Brain microvascular endothelial cell (primary cell): ENCODE measurements at places on chromosomes 12 and 14.

GRCh38 chr14:87042354-87042753 lies 950.6 kb downstream of the GALC start:
- no peak for DNase-seq

DNA sequence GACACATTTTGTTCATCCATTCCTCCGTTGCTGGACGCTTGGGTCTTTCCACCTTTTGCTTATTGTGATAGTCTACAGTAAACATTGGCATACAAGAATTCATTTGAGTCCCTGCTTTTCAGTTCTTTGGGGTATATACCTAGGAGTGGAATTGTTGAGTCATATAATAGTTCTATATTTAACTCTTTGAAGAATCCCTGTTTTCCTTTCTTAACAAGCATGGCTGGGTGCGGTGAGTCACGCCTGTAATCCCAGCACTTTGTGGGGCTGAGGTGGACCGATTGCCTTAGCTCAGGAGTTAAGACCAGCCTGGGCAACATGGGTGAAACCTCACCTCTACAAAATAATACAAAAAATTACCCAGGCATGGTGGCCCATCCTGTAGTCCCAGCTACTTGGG lies 75.4 kb downstream of the CCDC92 start:
- DNase-seq = peak; percentile 45

GRCh38 chr12:45880533-45880932 lies 109.8 kb downstream of the SCAF11 start:
- DNase-seq = no peak

GRCh38 chr12:70247653-70248199 lies 4.5 kb downstream of the CNOT2 start:
- DNase-seq = no peak

DNA sequence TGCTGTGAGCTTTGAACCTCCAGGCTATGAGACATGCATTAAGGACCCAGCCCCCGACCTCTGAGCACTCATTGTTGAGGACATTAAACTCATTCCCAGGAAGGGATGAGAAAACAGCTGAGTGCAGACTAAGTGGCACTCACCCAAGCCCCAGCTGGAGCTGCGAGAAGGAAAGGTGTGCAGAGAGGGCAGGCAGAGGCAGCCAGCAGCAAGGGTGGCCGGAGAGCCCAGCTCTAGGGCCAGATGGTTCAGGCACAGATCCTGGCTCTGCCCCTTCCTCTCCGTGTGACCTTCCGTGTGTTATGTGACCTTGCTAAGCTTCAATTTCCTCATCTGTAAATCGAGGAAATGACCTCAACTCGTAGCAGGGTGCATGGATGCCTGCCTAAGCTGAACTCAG lies 3.7 kb downstream of the TSPAN11 start:
- no peak for DNase-seq

DNA sequence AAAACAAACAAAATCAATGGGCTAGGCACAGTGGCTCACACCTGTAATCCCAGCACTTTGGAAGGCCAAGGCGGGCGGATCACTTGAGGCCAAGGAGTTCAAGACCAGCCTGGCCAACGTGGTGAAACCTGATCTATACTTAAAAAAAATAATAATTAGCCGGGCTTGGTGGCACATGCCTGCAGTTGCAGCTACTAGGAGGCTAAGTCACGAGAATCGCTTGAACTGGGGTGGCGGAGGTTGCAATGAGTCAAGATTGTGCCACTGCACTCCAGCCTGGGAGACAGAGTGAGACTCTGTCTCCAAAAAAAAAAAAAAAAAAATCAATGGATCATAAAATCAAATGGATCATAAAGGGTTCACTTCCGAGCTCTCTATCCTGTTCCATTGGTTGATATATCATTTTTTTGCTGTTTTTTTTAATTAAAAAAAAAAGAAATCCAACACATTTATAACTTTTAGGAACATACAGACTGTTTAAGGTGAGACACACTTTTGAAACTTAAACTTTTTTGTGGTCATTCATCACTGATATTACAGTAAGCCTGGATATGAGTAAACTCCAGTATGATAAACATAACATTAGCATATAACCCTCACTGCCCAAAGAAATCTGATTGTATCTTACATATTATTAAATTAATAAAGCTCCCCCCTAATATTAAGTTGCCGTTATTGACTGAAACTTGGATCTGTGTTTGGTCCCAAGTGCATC lies 22.1 kb downstream of the MOK start:
- DNase-seq = no peak
